G401 (cell line): ENCODE measurements at places on chromosomes 12 and 14. TPM values are rescaled to one million over a fixed set of nuclear protein-coding genes. Genes with fewer than 3 reads are reported as not detected.

The PRB2 gene
- not detected in 2 replicates for total RNA-seq

The FAM186B gene
- 0.06 TPM in 1 of 2 replicates, not detected in the other for total RNA-seq

The SNAPC1 gene
- 11.8 and 13.1 TPM in 2 replicates for total RNA-seq

The TAS2R20 gene
- total RNA-seq = 0.12 and 0.61 TPM in 2 replicates

The OR6S1 gene
- total RNA-seq = not detected in 2 replicates

The IFI27 gene
- total RNA-seq = not detected in 2 replicates

The NGB gene
- total RNA-seq = not detected in 2 replicates

The SIX6 gene
- not detected in 2 replicates for total RNA-seq

The NXPH4 gene
- total RNA-seq = 0.49 TPM in 1 of 2 replicates, not detected in the other

The KLRC3 gene
- total RNA-seq = not detected in 2 replicates

The KLHL33 gene
- not detected in 2 replicates for total RNA-seq

The RD3L gene
- not detected in 2 replicates for total RNA-seq

The COX8C gene
- not detected in 2 replicates for total RNA-seq

The SOX5 gene
- not detected in 2 replicates for total RNA-seq

The RERG gene
- not detected in 2 replicates for total RNA-seq

The GDF11 gene
- total RNA-seq = 16.2 and 29.2 TPM in 2 replicates

The PTPRR gene
- total RNA-seq = not detected in 2 replicates

The ANO6 gene
- 13.2 and 25.8 TPM in 2 replicates for total RNA-seq

The FAM90A1 gene
- total RNA-seq = not detected in 2 replicates

The CCDC197 gene
- total RNA-seq = not detected in 2 replicates

The DIO2 gene
- not detected in 2 replicates for total RNA-seq

The KRT6A gene
- not detected in 2 replicates for total RNA-seq

The BEGAIN gene
- 0.31 and 1.3 TPM in 2 replicates for total RNA-seq

The XRCC3 gene
- total RNA-seq = 52.7 and 53.0 TPM in 2 replicates

The PTHLH gene
- not detected in 2 replicates for total RNA-seq

The MUCL1 gene
- total RNA-seq = not detected in 2 replicates

The FCF1 gene
- 51.4 and 63.4 TPM in 2 replicates for total RNA-seq

The MYH6 gene
- not detected in 2 replicates for total RNA-seq

The CDCA3 gene
- total RNA-seq = 84.2 and 103 TPM in 2 replicates
